ENCODE measurements at places on chromosomes 16 and 17. TPM values are rescaled to one million over a fixed set of nuclear protein-coding genes. Genes with fewer than 3 reads are reported as not detected.

GJD3 gene
- not detected for total RNA-seq

COASY gene
- total RNA-seq, result 52.4 TPM

MBTPS1 gene
- total RNA-seq, result 89.3 TPM

GAS2L2 gene
- total RNA-seq, result 1.4 TPM

HP gene
- 2.5 TPM for total RNA-seq

TBC1D16 gene
- total RNA-seq, result 24.7 TPM

CTRB1 gene
- not detected for total RNA-seq

GLIS2 gene
- 7.8 TPM for total RNA-seq

CHST4 gene
- total RNA-seq, result not detected

CCDC78 gene
- total RNA-seq, result 5.2 TPM

MXRA7 gene
- total RNA-seq, result 119 TPM

TAC4 gene
- not detected for total RNA-seq

MT2A gene
- total RNA-seq, result 289 TPM

SEPTIN12 gene
- 2.9 TPM for total RNA-seq

ALDH3A1 gene
- 0.77 TPM for total RNA-seq

SKAP1 gene
- not detected for total RNA-seq

ALOX15 gene
- total RNA-seq, result 4.0 TPM

TBC1D3B gene
- 12.6 TPM for total RNA-seq

C17orf78 gene
- not detected for total RNA-seq
